ENCODE measurements at places on chromosomes 3 and 15.

- DNase-seq = peak; percentile 68
Measured at GRCh38 chr3:175002732-175003143, 143.6 kb downstream of the NAALADL2 start.

DNA sequence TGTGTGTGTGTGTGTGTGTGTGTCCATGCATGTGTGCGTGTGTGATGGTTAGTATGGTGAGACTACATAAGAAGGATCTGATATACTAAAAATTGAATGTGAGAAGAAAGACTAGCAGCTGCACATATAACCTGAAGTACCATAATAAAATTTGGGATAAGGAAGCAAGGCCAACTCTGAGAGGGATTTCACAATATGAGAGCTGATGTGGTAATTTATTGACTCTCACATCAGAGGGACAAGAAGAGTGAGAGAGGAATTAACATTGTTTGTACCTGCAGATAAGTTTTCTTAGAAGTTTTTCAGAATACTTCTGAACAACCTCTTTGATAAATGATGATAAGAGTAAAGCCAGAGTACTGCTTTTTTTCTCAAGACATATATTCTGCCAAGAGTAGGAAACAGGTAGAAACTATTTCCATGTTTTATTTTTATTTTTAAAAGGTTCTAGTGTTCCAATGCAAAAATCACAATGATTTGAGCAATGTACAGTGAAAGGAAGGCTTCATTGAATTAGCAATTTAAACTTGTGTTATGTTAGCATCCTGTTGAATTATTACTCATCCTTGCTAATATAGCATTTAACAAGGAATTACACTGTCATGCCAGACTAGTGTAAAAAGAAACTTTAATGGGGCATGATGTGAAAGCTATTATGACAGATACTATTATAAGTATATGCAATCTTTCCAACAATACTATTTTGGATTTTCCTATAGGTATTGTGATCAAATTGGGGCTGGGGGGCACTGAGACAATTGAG is 415.5 kb upstream of the ARPP21 start:
- DNase-seq = no peak

- DNase-seq = no peak
Measured at GRCh38 chr3:4726549-4726948, 233.4 kb downstream of the ITPR1 start.

DNA sequence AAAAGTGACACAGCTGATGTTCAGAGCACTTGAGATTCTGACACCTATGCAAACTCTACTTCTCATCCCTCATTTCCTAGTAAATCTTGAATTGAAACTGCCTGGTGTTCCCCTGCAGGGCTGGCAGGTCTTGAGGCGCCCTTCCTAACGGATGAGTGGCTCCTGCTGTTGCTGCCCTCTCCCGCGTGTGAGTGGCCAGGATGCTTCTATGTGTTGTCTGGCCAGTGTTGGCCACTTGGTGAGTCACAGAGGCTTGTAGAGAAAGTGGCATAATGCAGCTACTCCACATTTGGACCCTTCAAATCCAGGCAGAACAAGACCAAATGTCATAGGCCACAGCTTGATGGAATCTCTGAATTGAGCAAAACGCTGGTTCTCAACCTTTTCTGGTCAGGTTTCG is 63.6 kb downstream of the MOBP start:
- DNase-seq = no peak

- DNase-seq = no peak
Measured at GRCh38 chr15:64151727-64152506, at the start of gene SNX22. SNX22 (plus strand) TSS chr15:64151731; CDS start chr15:64151776, 45 bp downstream.

- DNase-seq = no peak
Measured at GRCh38 chr3:15649858-15650257, 48.3 kb downstream of the BTD start.

- no peak for DNase-seq
Measured at GRCh38 chr3:161695811-161696210, 199.2 kb downstream of the OTOL1 start.

- no peak for DNase-seq
Measured at GRCh38 chr15:95733931-95734330, 596.6 kb upstream of the NR2F2 start.

GRCh38 chr3:179716811-179717210 is 64.0 kb downstream of the USP13 start:
- no peak for DNase-seq

DNA sequence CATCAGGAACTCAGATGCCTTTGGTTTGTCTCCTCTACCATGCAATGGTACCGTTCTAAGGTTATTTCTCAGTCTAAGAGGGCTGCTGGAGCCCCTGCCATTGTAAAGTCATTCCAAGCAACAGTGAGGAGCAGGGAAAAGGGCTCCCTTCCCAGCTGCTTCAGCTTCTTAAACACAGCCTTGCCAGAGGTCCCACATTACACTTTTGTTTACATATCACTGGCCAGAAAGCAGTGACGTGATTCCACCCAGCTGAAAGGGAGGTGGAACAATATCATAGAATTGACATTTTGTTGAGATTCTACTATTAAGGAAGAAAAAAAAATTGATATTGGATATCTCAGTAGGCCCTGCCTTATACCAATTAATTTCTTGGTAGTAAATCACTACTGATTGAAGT is 194.6 kb downstream of the SUCLG2 start:
- no peak for DNase-seq

- peak; percentile 96 for DNase-seq
Measured at GRCh38 chr15:78565097-78565950, at the start of gene CHRNA5. CHRNA5 (plus strand) TSS chr15:78565520; CDS start chr15:78565720, 200 bp downstream.

- peak; percentile 26 for DNase-seq
Measured at GRCh38 chr3:66037330-66037985, 1.3 kb downstream of the MAGI1 start.

DNA sequence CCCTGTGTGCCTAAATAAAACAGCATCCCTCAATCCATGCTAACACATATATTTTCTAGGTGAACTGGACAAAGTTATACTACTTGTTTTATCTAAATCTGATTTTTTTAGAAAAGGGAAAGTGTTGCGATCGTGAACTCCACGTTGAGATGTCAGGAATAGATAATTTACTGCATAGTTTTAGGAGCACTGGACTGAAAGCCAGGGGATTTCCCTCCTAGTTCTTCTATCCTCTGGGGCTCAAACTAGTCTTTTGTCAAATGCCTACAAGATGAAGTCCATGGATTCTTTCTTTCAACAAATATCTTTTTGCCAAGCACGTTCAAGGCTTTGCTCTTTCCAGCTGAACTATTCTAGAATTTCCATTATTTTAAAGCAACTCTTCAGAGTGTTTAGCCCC is 617 bp upstream of the HPS3 start:
- DNase-seq = no peak

DNA sequence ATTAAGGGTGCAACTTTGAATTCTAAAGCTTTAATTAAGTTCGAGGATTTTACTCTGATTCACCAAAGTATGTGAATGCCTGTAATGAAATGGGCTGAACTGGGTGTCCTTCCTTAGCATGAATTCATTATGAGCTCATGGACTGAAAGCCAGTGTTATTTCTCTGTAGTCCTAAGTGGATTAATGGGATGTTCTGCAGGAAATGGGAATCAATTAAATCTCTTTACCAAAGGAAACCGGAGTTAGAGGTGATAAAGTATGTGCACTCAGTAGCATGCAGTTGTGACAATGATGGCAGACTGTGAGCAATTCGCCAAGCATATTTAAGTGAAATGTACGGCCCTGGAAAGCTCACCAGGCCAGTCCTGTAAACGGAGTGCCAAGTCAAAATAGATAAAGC is 138.7 kb downstream of the CHL1 start:
- DNase-seq = no peak

Measured in SJSA1 (cell line).